ENCODE measurements at places on chromosomes 11 and 22.
A peak's percentile ranks its signal among the peaks of the same experiment; 100 is the strongest.

DNA sequence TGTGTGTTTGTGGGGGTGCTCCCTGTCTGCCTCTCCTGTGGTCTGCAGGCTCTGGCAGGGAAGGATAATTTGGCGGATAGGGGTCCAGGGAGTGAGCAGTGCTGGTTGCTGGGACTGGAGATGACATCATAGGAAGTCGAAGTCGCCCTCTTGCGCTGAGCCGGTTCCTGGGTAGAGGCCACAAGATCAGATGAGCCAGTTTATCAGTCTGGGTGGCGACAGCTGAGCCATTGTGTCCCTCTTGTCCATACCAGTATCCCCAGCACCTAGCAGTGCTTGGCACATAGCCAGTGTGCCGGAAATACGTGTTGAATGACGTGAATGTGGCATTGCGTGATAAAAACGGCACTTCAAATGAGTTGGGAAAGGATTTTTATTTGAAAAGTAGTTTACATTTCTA, 9.8 kb downstream of the APOL5 start:
- no peak for DNase-seq

- DNase-seq, result no peak
Observed at GRCh38 chr11:69509381-69509780, 27.9 kb downstream of the LINC01488 start.

DNA sequence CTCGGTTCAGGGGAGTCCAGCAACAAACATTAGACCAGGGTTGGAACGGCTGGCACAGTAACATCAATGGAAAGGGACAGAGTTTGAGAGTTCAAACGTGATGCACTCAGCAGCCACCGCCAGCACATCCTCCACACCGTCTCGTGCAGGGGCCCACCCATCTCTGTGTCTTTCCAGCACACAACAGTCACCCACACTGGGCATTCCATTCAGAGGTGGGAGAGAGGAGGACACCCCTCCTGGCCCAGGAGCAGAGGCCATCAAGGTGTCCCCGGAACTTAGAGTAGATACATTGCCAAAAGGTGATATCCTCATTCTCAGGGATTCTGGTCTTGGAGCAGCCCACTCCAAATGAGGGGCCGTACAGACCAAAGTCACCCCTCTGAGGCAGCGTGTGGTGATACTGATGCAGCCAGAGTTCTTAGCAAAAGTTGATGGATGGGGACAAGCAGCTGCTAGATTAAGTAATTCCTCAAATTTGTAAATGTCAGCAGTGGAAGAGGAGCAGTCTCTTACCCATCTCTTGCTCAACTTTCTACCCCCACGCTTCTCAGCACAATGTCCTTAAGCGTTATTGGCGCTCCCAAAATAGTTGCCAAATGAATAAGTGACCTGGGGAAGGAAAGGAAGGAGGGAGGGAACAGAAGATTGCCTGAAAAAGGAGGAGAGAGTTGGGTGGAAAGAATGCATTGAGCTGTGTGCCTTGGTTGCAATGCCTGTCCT, 5.5 kb downstream of the SNAP29 start:
- no peak for DNase-seq

GRCh38 chr11:127118811-127119210, 118.2 kb upstream of the KIRREL3 start:
- peak; percentile 65 for DNase-seq

GRCh38 chr11:73916435-73916834, 34.4 kb upstream of the DNAJB13 start:
- no peak for DNase-seq

GRCh38 chr22:17086788-17087497, 2.1 kb downstream of the IL17RA start:
- DNase-seq, result no peak

DNA sequence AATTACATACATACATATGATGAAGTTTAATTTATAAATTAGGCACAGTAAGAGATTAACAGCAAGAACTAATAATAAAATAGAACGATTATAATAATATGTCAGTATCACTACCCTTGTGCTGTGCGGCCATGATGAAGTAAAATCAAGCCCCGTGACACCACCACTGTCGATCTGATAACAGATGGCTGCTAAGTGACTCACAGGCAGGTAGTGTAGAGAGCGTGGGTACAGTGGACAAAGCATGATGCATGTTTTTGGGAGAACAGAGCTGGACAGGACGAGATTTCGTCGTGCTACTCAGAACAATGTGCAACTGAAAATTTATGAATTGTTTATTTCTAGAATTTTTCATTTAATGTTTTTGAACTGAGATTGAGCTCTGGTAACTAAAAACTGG, 108.4 kb upstream of the TIMP3 start:
- DNase-seq, result no peak

GRCh38 chr22:27474711-27475547, 326.6 kb downstream of the MN1 start:
- DNase-seq, result no peak

GRCh38 chr11:35012467-35013191, 96.2 kb downstream of the PDHX start:
- DNase-seq, result no peak

GRCh38 chr22:27273436-27273835, 528.1 kb downstream of the MN1 start:
- no peak for DNase-seq

DNA sequence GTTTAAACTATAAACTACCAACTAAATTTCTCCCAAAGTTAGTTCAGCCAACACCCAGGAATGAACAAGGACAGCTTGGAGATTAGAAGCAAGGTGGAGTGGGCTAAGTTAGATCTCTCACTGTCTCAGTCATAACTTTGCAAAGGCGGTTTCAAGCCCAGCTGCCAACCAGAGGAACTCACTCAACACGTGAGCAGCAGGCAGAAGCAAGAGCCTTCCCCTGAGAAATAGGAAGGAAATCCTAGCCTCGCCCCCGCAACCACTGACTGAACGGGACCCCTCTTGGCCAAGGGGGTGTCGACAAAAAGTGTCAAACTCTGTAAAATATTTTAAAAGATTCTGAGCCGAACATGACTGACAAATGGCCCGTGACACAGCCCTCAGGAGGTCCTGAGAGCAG, 4.4 kb upstream of the KRTAP5-9 start:
- DNase-seq, result no peak

- DNase-seq, result no peak
Observed at GRCh38 chr11:103875855-103876510, 160.5 kb upstream of the DDI1 start.

DNA sequence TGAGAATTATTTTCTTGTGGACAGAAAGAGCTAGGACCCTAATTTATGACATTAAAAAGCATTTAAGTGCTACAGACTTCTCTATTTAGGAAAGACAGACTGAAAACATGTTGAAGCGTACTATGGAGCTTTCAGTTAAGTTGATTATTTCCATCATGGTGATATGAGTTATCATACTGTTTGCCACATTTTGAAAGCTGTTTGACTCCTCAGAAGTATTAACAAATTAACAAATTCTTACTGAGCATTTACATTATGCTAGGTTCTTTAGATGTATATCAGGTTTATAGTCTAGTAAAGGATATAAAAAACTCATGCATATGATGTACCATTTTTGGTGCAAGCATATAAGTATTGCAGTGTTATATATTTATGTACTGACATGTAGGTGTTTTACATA, 50.1 kb downstream of the ARHGEF12 start:
- DNase-seq, result no peak

- no peak for DNase-seq
Observed at GRCh38 chr22:39535357-39535725, 2.8 kb upstream of the RPS19BP1 start.

DNA sequence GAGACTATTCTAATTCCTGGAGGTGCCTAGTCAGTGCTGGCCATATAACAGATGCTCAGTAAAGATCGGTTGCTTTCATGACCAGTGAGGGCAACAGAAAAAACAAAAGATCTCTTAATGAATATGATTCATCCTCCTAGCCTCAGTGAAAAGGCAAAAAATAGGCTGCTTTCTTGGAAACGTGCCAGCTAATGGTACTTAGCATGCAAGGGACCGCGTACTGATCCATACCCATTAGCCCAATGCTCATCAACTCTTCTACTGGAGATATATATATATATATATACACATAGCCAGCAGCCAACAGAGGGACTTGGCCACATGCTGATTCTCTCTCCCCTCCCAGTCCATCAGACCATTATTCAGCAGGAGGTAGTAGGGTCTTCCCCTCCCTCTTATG, 320.4 kb downstream of the KIRREL3 start:
- peak; percentile 52 for DNase-seq

- DNase-seq, result no peak
Observed at GRCh38 chr11:35082321-35083180, 56.4 kb upstream of the CD44 start.

- DNase-seq, result no peak
Observed at GRCh38 chr11:93908689-93909088, 58.3 kb upstream of the VSTM5 start.

GRCh38 chr22:41847300-41847699, 14.4 kb downstream of the SREBF2 start:
- no peak for DNase-seq

DNA sequence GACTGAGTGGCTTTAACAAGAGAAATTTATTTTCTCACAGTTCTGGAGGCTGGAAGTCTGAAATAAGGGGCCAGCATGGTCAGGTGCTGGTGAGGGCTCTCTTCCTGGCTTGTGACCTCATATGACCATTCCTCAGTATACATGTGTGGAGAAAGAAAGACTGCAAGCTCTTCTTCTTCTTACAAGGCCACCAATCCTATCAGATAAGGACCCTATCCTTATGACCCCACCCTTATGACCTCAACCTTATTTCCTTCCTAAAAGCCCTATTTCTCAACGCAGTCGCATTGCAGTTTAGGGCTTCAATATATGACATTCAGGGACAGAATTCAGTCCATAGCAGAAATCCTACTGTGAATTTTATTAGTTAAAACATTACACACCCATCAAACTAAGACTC, 124.4 kb upstream of the RAG2 start:
- DNase-seq, result no peak

GRCh38 chr11:119828819-119829218, 99.8 kb upstream of the NECTIN1 start:
- no peak for DNase-seq

DNA sequence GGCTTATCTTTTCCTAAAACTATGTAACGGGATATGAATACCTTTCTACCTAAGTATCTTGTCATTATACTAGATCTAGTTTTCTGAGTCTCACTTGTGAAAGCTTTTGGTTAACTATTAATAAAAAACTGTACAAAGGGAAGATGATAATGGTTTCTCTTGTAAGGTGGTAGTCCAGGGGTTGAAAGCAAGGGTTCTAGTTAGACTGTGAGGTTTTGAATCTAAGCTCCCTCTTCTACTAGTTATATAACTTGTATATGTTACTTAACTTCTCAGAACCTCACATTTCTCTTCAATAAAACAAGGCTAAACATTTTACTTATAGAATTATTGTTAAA, 54.3 kb downstream of the ARHGEF12 start:
- DNase-seq, result no peak

DNA sequence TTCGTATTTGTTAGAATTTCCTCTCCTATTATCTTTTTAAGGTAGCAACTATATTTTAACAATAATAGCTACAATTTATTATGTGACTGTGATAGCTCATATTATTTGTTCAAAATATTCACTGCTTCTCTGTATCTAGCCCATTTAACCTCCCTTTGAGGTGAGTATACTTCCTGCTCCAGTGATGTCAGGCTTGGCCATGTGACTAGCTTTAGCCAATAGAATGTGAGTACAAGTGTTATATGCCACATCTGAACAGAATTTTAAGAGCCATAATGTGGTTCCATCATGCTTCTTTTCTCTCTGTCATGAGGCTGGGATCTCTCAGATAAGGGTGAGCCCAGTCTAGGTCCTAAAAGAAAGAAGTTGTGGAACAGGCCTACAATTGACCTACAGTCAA, 217.6 kb downstream of the TTC28 start:
- DNase-seq, result no peak

GRCh38 chr11:111514216-111515031, at the start of gene HOATZ:
TSS of gene HOATZ (plus strand) at chr11:111514778. CDS start at chr11:111514785, 7 bp downstream.
- peak; percentile 29 for DNase-seq

DNA sequence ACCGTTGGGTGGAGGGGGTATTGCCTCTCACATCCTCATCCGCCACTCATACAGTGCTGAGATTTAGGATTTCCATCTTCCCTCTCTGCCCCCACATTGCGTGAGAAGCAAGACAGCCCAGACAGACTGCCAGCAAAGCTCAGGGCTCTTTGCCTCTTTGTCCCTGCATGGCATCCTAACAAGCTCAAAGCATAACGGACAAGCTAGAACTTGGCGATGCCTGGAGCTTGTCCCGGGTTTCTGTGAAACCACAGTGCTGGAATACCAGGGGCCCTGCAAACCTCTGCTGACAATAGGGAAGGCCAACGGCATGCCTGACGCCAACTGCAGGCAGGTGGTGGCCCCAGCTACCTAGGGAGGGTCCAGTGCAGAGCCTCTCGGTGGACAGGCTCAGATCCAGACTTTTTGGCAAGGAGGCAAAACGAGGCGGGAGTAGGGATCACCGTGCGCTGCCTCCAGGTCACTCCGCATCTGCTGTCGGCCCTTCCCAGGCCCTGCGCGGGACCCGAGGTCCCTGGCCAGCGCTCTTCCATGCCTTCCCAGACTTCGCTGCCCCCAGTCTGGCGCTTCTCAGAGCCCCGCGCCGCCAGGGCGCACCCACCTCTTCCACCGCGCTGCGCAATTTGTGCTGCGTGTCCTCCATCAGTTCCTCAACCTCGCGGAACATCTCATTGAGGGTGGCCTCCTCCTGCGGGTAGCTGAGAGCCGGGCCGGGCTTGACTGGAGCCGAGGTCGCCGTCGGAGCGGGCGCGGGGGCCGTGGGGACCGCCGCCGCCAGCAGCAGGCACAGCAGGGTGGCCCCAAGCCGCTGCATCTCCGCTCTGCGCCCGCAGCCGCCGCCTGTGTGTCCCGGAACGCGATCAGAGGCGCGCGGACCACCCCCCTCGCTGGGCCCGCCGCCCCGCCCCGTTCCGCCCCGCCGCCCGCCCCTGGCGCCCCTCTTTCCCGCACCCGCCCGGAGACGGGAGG, at the start of gene DKK3:
TSS of gene DKK3 (minus strand) at position 858 of the 969 bp plus-strand sequence. CDS start at position 814, 44 bp downstream.
- DNase-seq, result no peak

- DNase-seq, result no peak
Observed at GRCh38 chr22:50694766-50695420, 22.3 kb downstream of the SHANK3 start.

- no peak for DNase-seq
Observed at GRCh38 chr11:518463-519202, 11.6 kb upstream of the RNH1 start.

DNA sequence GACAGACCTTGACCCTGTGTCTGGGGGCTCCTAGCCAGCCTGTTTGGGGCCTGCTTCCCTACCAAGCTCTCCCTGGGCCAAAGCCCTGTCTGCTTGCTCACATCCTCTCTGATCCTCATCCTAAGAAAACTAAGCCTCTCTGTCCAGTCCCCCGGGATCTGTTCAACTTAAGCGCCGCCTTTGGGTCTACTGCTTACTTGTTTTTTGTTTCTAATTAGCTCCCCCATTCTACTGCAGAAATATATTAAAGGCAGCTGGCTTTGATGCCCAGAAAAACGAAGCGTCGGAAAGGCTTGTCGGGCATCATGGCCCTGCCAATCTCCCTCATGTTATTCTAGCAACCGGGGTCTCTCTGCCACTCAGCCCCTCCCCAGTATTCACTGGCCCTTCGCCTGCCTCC, 3.4 kb downstream of the DSCAML1 start:
- no peak for DNase-seq

DNA sequence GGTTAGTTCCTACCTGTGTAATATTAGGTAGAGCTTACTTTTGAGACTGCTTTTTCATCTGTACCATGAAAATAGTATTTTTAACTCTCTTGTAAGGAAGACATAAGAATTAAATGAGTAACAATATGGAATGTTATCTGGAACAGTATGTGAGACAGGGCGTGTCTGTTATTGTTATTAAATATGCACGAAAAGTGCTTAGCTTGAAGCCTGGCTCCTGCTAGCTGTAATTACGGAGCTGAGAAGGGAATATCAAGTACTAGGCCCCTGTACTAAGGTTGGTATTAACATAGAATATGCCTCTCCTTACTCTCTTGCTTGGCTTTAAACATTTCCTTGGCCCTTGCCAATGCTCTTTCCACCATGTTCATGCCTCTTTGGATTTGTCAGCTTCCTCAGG, 194.0 kb downstream of the FAM76B start:
- DNase-seq, result no peak

Data from NCI-H2227 treated with DMSO at 0.1 percent for 48 hours (cell line).